ENCODE measurements at places on chromosomes 2 and 18.

GRCh38 chr18:26480897-26481795 is 67.2 kb downstream of the KCTD1 start:
- no peak for DNase-seq

DNA sequence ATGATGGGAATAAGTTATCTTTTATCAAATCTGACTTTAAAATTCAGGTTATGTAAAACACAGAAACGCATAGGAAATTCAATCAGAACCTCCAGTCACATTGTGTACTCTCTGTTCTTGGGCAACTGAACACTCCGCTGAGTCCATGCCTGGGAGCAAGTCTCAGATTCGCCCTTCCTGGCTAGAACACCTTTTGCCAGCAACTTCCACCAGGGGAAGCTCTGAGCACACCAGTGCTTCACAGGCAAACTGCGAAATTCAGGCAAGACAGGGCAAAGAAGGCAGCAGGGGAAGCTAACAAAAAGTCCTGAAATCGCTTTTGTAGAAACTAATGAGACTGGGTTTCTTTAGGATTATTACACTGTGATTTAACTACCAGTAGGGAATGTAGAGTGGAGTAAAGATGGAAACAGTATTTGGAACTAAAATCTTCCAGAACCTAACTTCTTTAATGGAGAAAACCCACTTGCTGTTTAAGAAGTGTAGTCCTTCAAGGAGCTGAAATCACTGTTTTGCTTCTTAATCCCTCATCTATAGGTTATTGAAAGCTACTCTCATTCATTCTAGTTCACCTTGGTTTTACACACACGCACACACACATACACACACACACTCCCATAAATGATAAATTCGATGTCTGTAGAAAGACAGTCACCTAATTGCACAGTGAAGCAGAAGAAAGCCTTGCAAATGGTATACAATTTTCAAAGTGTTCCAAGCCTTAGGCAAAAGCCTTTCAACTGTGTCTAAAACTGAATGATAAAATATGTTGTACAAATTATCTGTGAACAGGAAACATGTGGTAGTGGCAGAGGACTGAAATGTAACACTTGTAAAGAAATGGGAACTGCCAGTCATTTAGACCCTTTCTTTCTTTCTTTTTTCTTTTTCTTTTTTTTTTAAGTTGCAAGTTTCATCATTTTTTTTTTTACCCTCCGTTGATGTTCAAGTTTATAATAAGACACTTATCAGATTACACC is 214.5 kb downstream of the TMEM182 start:
- peak; percentile 64 for DNase-seq

DNA sequence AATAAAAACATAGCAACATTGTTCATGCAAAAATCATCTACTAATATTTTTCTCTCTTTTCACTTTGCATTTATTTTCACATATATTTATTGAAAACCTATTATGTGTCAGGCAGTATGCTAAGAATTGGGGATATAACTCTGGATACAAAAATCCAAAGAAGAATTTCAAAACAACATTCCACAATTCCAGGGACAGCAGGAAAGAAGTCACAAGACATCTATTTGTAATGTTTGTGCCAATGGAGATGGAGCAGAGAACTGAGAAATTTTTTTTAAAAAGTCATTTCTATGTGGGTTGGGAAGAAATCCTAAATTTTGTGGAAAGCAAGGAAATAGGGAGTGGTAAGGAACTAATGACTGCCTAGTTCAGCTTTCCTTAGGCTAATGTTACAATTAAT is 128.6 kb upstream of the TLK1 start:
- no peak for DNase-seq

- no peak for DNase-seq
Observed at GRCh38 chr18:2256577-2256976, 314.7 kb downstream of the METTL4 start.

GRCh38 chr2:32553829-32554432 is 73.9 kb upstream of the TTC27 start:
- DNase-seq, result no peak

DNA sequence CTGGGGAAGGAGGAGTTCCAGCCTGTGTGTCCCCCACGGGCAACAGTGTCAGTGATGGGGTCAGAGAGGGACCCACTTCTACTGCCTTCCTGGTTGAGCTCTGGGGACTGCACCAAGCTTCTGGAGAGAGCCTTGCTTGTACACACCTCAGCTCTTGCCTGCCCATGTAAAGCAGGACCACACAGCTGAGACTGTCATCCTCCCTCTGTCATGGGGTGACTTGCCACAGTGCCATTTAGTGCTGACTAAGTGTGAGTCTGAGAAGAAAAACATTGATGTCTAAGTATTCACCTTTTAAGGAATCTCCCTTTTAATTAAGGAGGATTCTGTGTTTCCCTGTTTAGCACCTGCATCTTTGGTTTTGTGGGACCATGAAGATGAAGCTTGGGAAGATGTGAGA is 159.1 kb downstream of the FHOD3 start:
- no peak for DNase-seq

- DNase-seq, result no peak
Observed at GRCh38 chr2:205642599-205643356, 39.5 kb upstream of the NRP2 start.

DNA sequence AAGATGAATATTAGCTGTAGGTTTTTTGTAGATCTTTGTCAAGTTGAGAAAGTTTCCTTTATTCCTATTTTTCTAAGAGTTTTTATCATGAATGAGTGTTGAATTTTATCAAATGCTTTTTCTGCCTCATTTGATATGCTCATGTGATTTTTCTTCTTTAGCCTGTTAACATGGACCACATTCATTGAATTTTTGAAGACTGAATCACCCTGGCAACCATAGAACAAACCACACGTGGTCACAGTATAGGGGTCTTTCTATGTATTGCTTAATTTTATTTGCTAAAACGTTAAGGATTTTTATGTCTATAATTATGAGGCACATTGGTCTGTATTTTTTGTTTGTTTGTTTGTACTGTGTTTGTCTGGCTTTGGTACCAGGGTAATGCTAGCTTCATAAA is 201.7 kb upstream of the CWC22 start:
- DNase-seq, result no peak

DNA sequence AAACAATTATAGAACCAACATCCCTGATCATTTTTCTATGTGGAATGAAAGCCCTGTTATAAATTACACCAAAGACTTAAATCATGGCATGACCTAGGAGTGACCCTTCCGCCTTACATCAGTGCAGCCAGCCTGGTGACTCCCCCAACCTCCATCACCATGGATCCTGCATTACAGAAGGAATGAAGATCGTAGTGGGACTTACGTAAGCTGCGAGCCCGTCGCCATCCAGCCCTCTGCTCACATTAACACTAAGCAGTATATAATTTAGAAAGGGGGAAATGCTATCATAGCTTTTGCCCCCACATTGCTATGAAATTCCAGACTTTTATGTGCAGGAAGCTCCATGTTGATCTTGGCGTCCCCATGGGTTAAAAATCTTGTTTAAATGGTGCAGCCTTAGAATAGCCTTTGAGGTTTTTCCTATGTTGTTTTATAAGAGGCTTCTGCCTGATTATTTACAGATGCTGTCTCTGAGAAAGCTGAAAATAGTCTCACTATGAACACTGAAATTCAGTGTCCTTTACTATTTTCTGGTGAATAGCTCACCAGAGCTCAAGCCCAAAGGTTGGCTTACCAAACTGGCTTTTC is 76.3 kb downstream of the COLEC12 start:
- no peak for DNase-seq

DNA sequence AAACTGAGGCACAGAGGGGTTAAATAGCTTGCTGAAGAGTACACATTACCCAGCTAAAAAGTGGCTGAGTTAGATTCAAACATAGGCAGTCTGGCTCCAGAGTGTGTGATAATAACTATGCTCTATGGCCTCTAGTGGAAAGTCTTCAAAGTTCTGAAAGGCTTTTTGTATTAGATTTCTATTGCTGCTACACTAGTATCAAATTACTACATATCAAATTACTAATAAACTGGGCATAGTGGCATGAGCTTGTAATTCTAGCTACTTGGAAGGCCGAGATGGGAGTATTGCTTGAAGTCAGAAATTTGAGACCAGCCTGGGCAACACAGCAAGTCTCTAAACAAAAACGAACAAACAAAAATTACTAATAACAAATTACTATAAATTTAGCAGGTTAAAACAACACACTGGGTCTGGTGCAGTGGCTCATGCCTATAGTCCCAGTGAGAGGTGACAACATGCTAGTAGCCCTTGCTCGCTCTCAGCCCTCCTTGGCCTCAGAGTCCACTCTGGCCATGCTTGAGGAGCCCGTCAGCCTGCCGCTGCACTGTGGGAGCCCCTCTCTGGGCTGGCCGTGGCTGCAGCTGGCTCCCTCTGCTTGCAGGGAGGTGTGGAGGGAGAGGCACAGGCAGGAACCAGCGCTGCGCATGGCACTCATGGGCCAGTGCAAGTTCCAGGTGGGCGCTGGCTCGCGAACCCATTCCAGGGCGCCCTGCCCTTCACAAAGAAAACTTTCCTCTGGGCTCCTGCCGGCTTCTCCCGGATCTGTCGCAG is 38.2 kb upstream of the TWSG1 start:
- no peak for DNase-seq

GRCh38 chr18:33116376-33116775 is 324.1 kb downstream of the CCDC178 start:
- no peak for DNase-seq

DNA sequence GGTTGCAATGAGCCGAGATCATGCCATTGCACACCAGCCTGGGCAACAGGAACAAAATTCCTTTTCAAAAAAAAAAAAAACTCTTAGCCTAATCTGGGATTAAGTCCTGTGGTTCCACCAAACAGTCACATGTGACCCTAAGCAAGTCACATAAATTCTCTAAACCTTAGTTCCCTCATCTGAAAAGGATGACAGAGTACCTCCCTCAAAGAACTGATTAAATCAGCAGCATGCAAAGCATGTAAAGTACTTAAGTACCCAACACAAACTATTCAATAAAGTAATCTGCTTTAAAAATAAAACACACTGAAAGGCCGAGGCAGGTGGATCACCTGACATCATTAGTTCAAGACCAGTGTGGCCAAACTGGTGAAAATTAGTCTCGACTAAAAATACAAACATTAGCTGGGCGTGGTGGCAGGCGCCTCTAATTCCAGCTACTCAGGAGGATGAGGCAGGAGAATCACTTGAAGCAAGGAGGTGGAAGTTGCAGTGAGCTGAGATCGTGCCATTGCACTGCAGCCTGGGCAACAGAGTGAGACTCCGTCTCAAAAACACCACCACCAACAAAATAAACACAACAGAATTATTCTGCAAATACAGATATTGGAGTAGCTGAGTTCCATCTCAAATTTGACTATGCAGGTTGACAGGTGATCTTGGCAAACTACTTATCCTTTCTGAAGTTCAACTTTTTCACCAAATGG is 7.0 kb downstream of the USP34 start:
- no peak for DNase-seq

- DNase-seq, result no peak
Observed at GRCh38 chr18:12998332-12999060, 7.3 kb downstream of the CEP192 start.

DNA sequence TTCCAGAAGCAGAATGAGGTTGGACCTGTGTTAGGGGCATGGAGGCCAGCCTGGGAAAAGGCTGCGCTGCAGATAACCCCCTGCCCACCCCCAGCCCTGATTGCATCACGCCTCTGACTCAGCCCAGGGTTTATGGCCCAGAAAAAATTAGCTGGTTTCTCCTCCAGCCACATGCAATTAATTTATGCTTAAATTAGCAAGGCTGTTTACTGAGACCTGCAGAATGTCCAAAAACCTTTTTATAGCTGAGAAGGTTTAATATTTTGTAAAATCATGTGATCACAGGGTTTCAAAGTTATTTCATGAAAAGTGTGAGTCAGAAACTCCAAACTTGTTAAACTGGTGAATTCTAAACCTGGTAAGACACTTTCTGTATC is 123.1 kb upstream of the HDAC4 start:
- no peak for DNase-seq

GRCh38 chr2:85799215-85799956 is 45.6 kb downstream of the ATOH8 start:
- DNase-seq, result no peak

DNA sequence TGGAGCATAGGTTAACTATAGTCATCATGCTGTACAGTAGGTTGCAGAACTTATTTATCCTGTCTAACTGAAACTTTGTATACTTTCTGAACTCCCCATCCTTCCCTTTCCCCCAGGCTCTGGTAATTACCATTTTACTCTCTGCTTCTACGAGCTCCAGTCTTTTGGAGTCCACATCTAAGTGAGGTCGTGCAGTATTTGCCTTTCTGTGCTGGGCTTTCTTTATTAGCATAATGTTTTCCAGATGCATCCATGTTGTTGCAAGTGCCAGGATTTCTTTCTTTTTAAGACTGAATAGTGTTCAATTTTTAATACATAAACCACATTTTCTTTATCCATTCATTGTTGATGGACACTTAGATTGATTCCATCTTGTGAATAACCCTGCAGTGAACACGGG is 464.1 kb downstream of the TGIF1 start:
- no peak for DNase-seq

DNA sequence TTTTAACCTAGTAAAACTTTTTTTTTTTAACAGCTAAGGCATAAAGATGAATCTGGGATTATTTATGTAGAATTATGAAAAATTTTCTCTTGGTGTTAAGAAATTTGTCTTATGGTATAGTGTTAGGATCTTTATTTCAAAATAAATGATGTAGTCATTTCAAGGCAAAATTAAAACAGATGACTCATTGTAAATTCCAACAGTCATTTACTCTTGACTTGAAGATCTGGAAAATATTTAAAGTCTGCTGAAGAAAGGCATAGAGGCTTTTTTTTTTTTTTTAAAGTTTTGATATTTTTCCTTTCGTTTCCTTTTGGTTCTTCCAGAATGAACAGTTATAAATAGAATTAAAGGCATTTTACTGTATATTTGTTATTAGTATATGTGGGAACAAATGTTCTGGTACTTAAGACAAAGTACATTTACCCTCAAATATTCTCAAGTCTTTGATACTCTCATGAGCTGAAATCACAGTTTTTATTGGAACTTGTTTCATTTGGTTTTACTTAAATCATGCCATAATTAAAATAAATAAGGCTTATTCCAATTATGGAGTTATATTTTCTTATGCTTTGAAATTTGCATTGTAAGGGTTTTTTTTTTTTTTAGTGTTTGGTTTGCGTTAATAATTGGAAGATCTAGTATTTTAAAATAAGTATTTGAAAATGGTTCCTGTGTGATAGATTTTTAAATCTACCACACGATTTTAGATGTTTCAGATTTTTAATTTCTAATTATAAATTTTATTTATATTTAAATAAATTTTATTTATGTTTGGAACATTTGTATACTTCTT is 29.9 kb downstream of the GLS start:
- DNase-seq, result no peak

GRCh38 chr2:191128172-191128910 is 22.5 kb downstream of the STAT4 start:
- DNase-seq, result no peak

DNA sequence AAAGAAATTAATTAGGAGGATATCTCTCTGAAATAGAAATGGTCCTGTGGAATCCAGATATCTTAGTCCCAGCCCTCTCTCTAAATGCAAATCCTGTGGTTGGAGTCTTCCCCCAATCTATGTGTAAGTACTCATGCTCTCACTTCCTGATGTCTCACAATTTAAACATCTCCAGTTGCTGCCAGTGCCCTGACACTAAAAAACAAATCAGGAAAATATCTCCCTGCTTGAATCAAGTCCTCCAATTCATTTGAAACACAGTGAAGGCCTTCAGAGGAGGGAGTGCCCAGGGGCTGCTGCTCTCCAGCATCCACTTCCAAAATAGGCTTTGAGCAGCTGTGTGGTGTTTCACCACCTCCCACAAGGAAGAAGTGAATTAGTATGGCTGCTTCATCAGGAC is 413.8 kb downstream of the RAD51AP2 start:
- DNase-seq, result no peak

All from WTC11 (cell line).